Right hindlimb (tissue), 1 donor: ENCODE measurements at places on chromosomes 12 and 14.

DNA sequence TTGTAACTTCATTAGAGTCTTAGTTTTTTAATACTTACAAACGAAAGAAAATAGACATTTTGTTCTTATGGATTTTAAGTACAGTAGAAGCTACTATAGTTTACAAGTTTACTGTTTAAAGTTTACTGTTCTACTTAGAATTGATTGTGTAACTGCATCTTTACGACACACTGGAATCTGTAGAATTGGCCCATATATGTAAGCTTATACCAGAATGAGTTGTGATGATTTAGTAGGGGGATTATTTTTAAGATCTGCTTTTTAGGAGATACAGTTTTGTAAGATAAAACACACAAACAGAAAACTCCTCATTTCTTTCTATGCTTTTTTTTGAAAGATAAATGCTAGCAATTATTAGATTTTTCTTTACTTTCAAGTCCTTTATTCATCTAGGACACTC lies 30.2 kb upstream of the NAV3 start:
- no peak for DNase-seq

GRCh38 chr12:28089338-28089737 lies 100.9 kb upstream of the CCDC91 start:
- DNase-seq = peak; percentile 29

GRCh38 chr12:24198070-24198469 lies 248.6 kb upstream of the SOX5 start:
- DNase-seq = no peak

- DNase-seq = no peak
Observed at GRCh38 chr12:30878024-30878423, 48.5 kb upstream of the TSPAN11 start.

DNA sequence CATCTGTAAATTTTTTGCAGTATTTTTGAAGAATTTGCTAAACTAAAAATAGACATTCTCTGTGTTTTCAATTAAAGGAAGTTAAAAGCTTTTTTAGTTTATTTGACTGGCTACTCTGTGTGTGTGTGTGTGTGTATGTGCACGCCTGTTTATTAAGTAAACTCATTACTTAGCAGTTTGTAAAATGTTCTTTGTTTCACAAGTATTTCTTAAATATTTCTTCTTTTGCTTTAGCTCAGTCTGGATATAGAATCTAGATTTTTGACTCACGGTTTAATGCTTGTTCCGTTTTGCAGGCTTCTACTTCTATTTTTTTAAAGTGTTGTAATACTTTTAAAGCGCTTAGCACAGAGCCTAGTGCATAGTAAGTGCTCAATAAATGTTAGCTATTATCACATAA lies 46.5 kb upstream of the KCNMB4 start:
- no peak for DNase-seq

DNA sequence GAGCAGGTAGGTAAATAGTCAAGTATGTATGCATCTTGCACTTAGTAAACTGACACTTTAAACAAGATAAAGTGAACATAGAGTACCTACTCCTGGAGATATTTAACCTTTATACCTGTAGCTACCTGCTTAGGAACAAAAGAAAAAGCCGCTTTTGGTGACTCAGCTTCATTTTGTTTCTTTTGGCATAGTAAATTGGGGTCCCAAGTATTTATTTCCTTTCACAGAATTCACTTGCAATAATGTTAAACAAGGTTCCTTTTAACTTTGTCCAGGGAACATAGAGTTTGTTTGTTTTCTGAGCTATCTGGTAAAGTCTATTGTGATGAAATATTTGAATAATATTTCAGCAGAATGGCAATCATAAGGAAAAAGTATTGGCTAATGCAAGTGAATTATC lies 20.0 kb downstream of the SLCO1B3 start:
- no peak for DNase-seq

DNA sequence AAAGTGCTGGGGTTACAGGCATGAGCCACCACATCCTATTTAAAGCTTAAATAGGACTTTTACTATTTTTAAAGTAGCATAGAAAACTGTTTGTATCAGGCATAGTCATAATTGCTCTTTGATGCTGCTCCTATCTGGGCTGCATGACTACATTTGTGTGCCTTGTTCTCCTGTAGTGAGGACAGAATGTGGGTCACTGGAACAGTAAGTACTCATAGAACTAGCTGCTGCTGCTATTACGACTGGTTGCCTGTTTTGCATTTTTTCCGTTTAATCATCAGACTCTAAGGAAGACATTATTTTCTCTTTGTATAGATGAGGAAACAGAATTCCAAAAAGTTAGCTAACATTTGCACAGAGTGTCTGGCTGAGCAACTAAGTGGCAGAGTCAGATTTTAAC lies 42.8 kb downstream of the ZC3H14 start:
- no peak for DNase-seq

- peak; percentile 35 for DNase-seq
Observed at GRCh38 chr12:28998662-28999120, 150.4 kb upstream of the FAR2 start.

DNA sequence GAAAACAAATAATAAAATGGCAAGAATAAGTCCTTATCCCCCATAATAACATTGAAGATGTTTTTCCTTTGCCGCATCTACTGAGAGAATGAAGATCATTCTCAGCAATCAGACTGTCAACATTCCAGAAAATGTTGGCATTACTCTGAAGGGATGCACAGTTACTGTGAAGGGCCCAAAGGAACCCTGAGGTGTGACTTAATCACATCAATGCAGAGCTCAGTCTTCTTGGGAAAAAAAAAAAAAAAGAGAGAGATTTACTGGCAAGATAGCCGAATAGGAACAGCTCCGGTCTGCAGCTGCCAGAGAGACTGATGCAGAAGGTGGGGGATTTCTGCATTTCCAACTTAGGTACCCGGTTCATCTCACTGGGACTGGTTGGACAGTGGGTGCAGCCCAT lies 41.3 kb upstream of the OR6J1 start:
- DNase-seq = no peak

DNA sequence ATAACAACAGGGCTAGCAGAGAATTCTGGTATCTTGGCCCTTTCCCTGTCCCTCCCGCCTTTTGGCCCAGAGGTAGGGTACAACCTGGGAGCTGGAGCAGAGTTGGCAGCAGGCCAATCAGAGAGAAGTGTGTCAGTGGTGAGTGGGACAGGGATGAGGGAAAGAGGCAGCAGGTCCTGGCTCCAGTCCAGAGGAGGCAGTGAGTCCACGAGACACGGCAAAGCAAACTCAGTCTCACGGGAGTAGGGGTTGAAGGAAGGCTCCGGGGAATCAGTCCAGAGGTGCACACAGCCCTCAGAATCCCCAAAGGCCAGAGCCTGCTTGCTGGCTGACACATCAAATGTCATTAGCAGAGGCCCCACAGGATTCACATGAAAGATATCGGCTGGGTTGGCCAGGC lies 7.3 kb downstream of the PAN2 start:
- DNase-seq = no peak

- DNase-seq = no peak
Observed at GRCh38 chr12:94227066-94227465, 78.7 kb downstream of the PLXNC1 start.

GRCh38 chr14:31024577-31025366 lies 677 bp upstream of the AP4S1 start:
- no peak for DNase-seq

DNA sequence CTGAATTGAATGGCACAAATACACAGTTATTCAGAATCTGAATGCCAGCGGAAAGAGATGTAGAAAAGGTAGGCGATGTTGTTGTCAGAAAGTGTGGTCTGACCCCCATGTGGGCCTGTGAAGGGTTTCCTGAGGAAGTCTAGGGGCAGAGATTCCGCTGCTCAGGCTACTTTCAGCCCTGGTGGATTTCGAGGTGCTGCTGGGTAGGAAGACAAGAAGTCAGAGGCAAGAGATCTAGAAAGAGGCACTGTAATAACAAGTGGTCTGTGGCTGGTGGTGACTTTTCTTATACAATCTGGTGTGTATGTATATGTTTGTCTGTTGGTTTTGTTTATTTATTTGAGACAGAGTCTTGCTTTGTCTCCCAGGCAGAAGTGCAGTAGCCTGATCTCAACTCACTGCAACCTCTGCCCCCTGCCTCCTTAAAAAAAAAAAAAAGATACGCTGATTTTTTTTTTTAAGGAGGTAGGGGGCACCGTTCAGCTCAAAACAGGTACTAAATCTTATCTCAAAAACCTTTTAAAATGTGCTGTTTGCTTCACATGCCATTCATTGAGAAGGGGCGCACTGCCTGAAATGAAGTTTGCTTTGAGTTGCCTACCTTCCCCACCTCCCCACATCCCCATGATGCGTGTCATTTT lies 27.1 kb upstream of the MANSC4 start:
- no peak for DNase-seq

GRCh38 chr12:102342281-102343006 lies 137.9 kb downstream of the IGF1 start:
- no peak for DNase-seq

- no peak for DNase-seq
Observed at GRCh38 chr12:27382171-27382795, 49.6 kb downstream of the BMAL2 start.

DNA sequence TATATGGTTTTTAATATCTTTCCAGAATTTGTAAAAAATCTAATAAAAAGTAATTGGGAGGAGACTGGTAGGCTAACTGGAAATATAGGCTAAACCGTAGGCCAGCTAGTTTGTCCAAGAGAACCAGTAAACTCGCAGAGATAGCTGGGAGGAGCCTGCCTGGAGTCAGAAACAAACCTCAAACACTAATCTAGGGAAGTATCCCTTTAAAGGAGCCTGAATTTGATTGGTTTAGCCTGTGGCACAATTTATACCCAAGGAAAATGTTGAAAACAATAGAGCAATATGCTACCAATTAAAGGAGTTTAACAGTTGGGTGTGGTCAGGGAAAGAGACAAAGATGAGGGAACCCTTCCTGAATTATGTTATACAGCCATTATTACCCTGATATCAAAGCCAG lies 109.6 kb downstream of the EML5 start:
- no peak for DNase-seq

GRCh38 chr12:89129167-89129870 lies 223.0 kb downstream of the DUSP6 start:
- no peak for DNase-seq
